Amygdala (tissue), 56 donors: ENCODE measurements at places on chromosomes 1 and 21.

DNA sequence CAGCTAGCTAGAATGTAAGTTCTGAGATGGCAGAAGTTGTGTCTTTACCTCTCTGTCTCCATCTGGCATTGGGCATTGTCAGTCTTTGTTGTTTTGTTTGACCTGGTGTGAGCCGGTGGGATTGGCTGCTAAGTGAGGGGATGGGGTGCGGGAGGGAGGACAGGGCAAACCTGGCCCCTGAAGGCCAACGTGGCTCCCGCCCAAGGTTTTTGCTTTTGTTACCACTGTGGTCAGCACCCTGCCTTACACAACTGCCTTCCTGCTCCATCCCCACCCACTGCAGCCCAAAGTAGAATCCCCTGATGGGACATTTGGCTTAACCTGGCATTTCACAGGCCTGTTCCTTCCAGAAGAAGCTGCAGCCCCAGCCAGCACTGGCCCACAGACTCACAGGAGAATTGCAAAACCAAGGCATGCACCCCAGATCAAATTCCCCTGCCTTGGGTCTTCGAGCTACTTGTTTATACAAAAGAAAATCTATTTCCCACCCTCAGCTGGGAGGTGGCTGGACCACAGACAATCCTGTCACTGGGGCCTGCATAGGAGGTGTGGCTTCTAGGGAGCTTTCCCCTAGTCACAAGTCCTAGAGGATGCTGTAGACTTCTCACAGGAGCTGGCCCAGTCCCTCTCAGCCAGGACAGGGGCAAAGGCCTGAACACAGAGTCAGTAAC lies 147.5 kb downstream of the TRABD2B start:
- DNase-seq = no peak

- no peak for DNase-seq
Observed at GRCh38 chr1:93537924-93538323, 90.0 kb downstream of the FNBP1L start.

GRCh38 chr1:167829868-167830267 lies 84.1 kb downstream of the ADCY10 start:
- no peak for DNase-seq

DNA sequence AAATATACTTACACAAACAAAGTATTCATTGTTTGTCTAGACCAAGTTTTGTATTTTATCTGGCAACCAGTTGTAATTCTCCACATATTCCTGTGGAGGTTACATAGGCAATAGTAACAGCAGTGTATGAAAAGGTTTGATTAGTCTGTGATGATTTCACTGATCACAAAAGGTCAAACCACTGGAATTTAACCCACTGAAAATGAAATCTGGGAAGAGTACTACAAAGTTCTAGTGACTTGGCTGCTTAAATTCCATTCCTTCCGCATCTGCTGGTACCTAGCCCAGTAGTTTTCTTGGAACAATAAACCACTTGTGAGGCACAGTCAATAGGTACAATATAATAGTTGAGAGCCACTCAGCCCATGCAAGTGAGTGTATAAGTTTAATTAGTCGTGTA lies 205.4 kb downstream of the NFIA start:
- no peak for DNase-seq
